Naive thymus-derived CD8-positive, alpha-beta T cell (primary cell): ENCODE measurements at places on chromosomes 12 and 14.

- H3K4me3 ChIP-seq = no peak overlapping the region
- no peaks in the 10 kb centered on the region for H3K4me1 ChIP-seq
- H3K27ac ChIP-seq = no peak overlapping the region
- H3K27me3 ChIP-seq = peaks cover 10% of the 10 kb centered on the region
Measured at GRCh38 chr12:117580718-117581062, 219.3 kb upstream of the NOS1 start.

DNA sequence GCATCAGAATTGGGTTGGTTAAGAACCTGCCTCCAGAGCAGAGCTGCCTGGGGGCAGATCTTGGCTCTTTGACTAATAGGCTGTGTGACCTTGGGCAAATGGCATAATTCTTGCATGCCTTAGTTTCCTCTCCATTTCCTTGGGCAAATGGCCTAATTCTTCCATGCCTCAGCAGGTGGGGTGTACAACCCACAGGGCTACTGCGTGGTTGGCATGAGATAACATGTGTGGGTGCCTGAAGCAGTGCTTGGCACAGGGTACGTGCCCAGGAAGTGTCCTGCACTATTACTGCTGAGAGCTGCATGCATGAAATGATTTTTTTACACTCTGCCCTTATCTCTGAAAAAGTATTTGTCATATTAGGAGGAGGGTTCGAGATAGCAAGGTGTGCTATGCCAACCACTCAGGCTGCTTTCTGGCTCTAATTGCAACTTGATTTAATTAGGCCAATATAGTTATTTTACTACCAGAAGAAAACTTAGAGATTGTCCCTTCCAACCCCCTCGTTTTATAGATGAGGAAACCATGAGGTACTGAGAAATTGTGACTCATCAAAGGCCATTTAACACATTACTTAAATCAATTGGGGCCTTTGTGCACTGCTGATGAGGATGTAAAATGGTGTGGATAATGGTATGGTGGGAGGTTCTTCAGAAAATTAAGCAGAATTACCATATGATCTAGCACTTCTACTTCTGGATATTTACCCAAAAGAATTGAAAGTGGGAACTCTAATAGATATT is 161.6 kb upstream of the HIF1A start:
- DNase-seq = no peak
- peaks cover 88% of the 10 kb centered on the region for H3K4me1 ChIP-seq
- H3K27me3 ChIP-seq = no peaks in the 10 kb centered on the region
- H3K4me3 ChIP-seq = no peak overlapping the region

GRCh38 chr12:128850400-128850799 is 2.9 kb upstream of the GLT1D1 start:
- peaks cover 29% of the 10 kb centered on the region for H3K27me3 ChIP-seq
- no peaks in the 10 kb centered on the region for H3K4me1 ChIP-seq
- no peak for DNase-seq
- H3K36me3 ChIP-seq = no peaks in the 10 kb centered on the region
- H3K27ac ChIP-seq = no peak overlapping the region

DNA sequence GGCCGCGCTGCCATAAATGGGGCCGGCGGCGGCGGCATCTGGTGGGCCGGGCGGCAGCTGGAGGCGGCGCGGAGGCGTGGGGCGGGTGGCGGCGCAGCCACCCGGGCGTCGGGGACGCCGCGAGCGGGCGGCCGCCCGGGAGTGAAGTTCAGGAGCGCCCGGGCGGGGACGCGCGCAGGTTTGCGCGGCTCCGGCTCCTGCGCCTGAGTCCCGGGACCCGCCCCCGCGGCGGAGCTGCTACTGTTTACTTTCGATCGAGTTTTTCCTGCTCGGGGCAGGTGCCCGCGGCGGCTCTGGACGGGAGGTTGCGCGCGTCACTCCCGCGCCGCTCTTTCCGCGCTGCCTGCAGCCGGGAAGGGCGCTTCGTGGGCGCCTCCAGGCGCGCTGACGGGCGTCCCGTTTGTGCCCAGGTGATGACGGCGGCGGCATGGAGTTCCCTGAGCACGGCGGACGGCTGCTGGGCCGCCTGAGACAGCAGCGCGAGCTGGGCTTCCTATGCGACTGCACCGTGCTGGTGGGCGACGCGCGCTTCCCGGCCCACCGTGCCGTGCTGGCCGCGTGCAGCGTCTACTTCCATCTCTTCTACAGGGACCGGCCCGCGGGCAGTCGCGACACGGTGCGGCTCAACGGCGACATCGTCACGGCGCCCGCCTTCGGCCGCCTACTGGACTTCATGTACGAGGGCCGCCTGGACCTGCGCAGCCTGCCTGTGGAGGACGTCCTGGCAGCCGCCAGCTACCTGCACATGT is at the start of gene ZBTB42:
ZBTB42 (plus strand) TSS at position 331 of the 749 bp plus-strand sequence; CDS start at position 428, 97 bp downstream.
- peak within 1 kb of the TSS; percentile 85 for H3K27ac ChIP-seq
- no peaks in the 10 kb centered on the region for H3K36me3 ChIP-seq
- no peaks in the 10 kb centered on the region for H3K27me3 ChIP-seq
- DNase-seq = peak; percentile 68

DNA sequence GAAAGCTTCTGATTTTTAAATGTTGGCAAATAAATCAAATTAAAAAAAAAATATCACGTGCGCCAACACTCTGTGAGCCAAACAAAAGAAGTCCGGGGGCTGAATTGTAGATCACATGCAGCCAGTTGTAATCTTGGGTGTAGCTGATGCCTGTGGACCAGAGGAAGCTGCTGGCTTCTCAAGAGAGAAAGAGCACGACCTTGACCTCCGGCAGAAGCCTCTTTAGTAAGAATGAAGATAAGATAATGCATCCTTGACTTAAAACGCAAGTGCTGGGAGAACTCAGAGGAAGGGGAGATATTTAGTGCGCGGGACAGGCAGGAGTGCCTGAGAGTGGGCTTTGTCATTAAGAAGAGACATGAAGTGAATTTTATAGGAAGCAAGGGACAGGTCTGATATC is 162.8 kb upstream of the TBX3 start:
- H3K4me3 ChIP-seq = no peak overlapping the region
- no peak for DNase-seq
- H3K36me3 ChIP-seq = no peaks in the 10 kb centered on the region
- no peaks in the 10 kb centered on the region for H3K4me1 ChIP-seq
- H3K27ac ChIP-seq = no peak overlapping the region

GRCh38 chr14:77640756-77641533 is 24.5 kb upstream of the SPTLC2 start:
- H3K4me1 ChIP-seq = peaks cover 18% of the 10 kb centered on the region
- peak overlapping the region; percentile 90 for H3K4me3 ChIP-seq
- H3K27me3 ChIP-seq = no peaks in the 10 kb centered on the region
- DNase-seq = no peak
- no peaks in the 10 kb centered on the region for H3K36me3 ChIP-seq

DNA sequence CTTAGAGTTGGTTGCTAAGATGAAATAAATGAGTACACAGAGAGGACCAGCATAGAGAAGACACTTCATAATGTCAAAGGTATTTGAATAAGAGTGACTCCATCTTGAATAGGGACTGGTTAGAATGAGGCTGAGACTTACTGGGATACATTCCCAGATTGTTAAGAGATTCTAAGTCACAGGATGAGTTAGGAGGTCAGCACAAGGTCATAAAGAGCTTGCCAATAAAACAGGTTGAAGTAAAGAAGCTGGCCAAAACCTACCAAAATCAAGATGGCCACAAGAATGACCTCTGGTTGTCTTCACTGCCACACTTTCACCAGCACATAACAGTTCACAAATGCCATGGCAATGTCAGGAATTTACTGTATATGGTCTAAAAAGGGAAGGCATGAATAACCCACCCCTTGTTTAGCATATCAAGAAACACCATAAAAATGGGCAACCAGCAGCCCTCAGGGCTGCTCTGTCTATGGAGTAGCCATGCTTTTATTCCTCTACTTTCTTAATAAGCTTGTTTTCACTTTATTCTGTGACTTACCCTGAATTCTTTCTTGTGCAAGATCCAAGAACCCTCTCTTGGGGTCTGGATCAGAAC is 8.3 kb upstream of the SERPINA1 start:
- no peaks in the 10 kb centered on the region for H3K36me3 ChIP-seq
- DNase-seq = no peak
- H3K27me3 ChIP-seq = peaks cover 14% of the 10 kb centered on the region

GRCh38 chr12:25283006-25283405 is 32.3 kb upstream of the KRAS start:
- DNase-seq = no peak
- H3K27ac ChIP-seq = peak overlapping the region; percentile 70
- no peaks in the 10 kb centered on the region for H3K27me3 ChIP-seq

GRCh38 chr14:56199095-56199981 is 81.1 kb downstream of the PELI2 start:
- no peak overlapping the region for H3K4me3 ChIP-seq
- no peak overlapping the region for H3K27ac ChIP-seq
- H3K4me1 ChIP-seq = peaks cover 23% of the 10 kb centered on the region
- DNase-seq = no peak

DNA sequence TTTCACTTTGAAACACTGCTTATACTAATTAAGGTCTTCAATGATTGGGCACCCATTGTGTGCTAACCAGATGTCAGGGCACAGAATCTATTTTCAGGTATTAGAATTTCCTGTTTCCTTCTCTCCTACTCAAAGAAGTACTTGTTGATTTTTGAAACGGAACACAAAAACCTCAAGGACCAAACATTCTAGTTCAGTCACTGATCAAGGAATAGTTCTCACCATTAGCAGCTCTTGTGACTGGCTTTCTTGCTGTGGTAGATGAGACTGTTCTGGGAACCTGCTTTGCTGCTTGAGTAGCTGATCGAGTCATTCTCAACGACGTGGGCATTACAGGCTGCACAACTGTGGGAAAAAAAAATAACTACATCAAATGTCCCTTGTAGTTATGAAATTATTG is 11.0 kb downstream of the DLGAP5 start:
- no peaks in the 10 kb centered on the region for H3K36me3 ChIP-seq
- H3K27me3 ChIP-seq = no peaks in the 10 kb centered on the region
- H3K4me1 ChIP-seq = no peaks in the 10 kb centered on the region
- H3K27ac ChIP-seq = no peak overlapping the region
- DNase-seq = no peak

GRCh38 chr12:98062464-98063245 is 452.7 kb upstream of the TMPO start:
- no peaks in the 10 kb centered on the region for H3K4me1 ChIP-seq
- H3K4me3 ChIP-seq = no peak overlapping the region
- no peaks in the 10 kb centered on the region for H3K36me3 ChIP-seq
- H3K27me3 ChIP-seq = peaks cover 17% of the 10 kb centered on the region
- no peak for DNase-seq

- no peaks in the 10 kb centered on the region for H3K4me1 ChIP-seq
- H3K27ac ChIP-seq = no peak overlapping the region
- no peak overlapping the region for H3K4me3 ChIP-seq
- no peaks in the 10 kb centered on the region for H3K36me3 ChIP-seq
Measured at GRCh38 chr12:32949815-32950214, 53.2 kb upstream of the PKP2 start.

- H3K27ac ChIP-seq = no peak overlapping the region
- no peaks in the 10 kb centered on the region for H3K4me1 ChIP-seq
- no peak overlapping the region for H3K4me3 ChIP-seq
- H3K27me3 ChIP-seq = no peaks in the 10 kb centered on the region
Measured at GRCh38 chr12:130013771-130014484, 110.1 kb upstream of the TMEM132D start.

GRCh38 chr12:119725523-119725922 is 57.6 kb downstream of the PRKAB1 start:
- no peak overlapping the region for H3K27ac ChIP-seq
- DNase-seq = no peak
- H3K4me3 ChIP-seq = no peak overlapping the region
- no peaks in the 10 kb centered on the region for H3K27me3 ChIP-seq
- H3K36me3 ChIP-seq = no peaks in the 10 kb centered on the region

- peaks cover 5% of the 10 kb centered on the region for H3K27me3 ChIP-seq
- H3K27ac ChIP-seq = no peak overlapping the region
- H3K4me3 ChIP-seq = no peak overlapping the region
- no peaks in the 10 kb centered on the region for H3K4me1 ChIP-seq
- H3K36me3 ChIP-seq = no peaks in the 10 kb centered on the region
- DNase-seq = no peak
Measured at GRCh38 chr12:92719674-92720073, 16.9 kb downstream of the PLEKHG7 start.

GRCh38 chr14:20556500-20557211 is 4.2 kb downstream of the RNASE9 start:
- H3K4me3 ChIP-seq = no peak overlapping the region
- no peak for DNase-seq
- peaks cover 4% of the 10 kb centered on the region for H3K27me3 ChIP-seq
- no peaks in the 10 kb centered on the region for H3K4me1 ChIP-seq

- H3K27me3 ChIP-seq = peaks cover 5% of the 10 kb centered on the region
- H3K27ac ChIP-seq = no peak overlapping the region
- no peak for DNase-seq
- no peak overlapping the region for H3K4me3 ChIP-seq
Measured at GRCh38 chr12:4555804-4556203, 6.2 kb upstream of the DYRK4 start.

DNA sequence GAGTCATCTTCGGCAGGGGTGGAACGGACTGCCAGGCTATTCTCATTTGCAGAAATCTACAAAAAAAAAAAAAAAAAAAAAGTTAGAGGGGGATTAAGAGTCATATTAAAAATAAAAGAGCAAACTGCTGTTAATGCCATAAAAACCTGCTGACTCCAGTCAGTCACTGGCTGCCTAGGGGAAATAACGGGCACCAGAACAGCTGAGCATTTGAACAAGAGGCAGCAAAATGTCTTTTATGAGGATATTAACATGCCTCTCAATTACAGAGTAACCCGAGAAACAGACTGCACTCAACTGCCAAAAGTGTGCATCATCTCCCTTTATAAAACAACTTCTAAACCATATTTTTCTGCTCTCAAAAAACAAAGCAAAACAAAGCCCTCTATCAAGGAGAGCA is 28.7 kb upstream of the CERS5 start:
- no peak for DNase-seq
- no peak overlapping the region for H3K4me3 ChIP-seq
- peak overlapping the region; percentile 21 for H3K27ac ChIP-seq
- H3K27me3 ChIP-seq = no peaks in the 10 kb centered on the region
- H3K36me3 ChIP-seq = peaks cover 79% of the 10 kb centered on the region

GRCh38 chr14:68994056-68994455 is 15.0 kb upstream of the ACTN1 start:
- H3K4me1 ChIP-seq = peaks cover 13% of the 10 kb centered on the region
- no peaks in the 10 kb centered on the region for H3K27me3 ChIP-seq
- no peak for DNase-seq
- H3K4me3 ChIP-seq = no peak overlapping the region
- no peak overlapping the region for H3K27ac ChIP-seq
- H3K36me3 ChIP-seq = no peaks in the 10 kb centered on the region

DNA sequence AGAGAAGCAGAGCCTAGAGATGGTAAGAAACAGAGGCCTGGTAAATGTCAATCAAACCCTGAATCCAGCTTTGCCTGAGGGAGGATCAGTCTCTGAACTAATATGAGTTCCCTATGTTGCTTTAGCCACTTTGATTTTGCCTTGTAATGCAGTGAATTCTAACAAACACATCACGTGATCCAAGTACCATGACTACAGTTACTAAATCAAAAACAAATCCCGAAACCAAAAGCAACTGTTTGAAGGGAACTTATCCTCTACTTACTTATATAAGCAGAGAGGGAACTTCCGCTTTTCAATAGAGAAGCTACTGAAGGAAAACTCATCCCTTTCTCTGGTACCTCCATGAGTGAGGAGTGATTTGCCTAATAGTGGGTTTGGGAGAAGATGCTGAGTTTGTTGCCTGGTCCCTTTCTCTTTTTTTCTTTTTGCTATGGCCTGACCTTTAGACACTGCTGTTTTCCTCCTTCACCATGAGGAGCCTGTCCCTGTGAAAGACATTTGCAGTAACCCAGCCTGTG is 7.7 kb upstream of the PPTC7 start:
- peaks cover 21% of the 10 kb centered on the region for H3K4me1 ChIP-seq
- no peak for DNase-seq
- no peaks in the 10 kb centered on the region for H3K36me3 ChIP-seq
- H3K27ac ChIP-seq = peak overlapping the region; percentile 95
- no peaks in the 10 kb centered on the region for H3K27me3 ChIP-seq
- no peak overlapping the region for H3K4me3 ChIP-seq
